Epithelial cell of esophagus (primary cell): ENCODE measurements at places on chromosomes 7 and 10.

- DNase-seq, result no peak
Measured at GRCh38 chr10:75707080-75707840, 275.8 kb downstream of the LRMDA start.

DNA sequence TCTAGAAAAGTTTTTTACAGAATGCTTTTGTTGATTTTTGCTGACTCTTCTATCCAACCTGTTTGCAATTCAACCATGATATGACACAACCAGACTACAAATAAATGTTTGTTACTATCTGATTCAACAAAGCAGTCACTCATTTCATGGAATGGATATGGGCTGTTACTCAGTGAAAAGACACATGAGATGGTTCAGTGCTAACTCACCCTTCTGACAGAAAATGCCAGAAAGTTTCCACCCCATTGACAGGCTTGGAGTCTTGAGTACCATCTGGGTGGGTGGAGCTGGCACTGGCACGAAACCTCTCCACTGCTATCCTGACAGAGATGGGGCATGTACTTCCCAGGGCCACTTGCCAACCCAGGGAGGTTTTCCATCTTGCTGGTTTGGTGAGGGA is 39.5 kb downstream of the RBM28 start:
- DNase-seq, result peak; percentile 48

DNA sequence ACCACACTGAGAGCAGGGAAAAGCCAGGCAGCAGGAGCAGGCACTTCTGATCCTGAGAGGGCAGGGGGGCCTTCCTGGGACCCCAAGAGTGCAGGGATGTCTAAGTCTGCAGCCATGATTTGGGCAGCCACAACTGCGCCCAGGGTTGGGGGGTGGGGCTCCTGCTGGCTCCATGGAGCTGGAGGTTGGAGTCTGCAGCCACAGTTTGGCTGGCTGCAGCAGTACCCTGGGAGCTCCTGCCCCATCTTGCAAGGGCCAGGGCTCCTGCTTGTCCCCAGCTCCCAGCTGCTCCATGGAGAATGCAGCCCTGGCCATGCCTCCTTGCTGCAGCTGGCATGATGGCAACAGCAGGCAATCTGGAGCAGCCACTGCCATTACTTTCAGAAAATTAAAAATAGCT is 679.7 kb upstream of the LRRTM3 start:
- DNase-seq, result no peak

GRCh38 chr7:40182452-40182851 is 47.6 kb downstream of the SUGCT start:
- DNase-seq, result no peak

- DNase-seq, result peak; percentile 44
Measured at GRCh38 chr7:124702385-124702784, 63.2 kb downstream of the GPR37 start.

GRCh38 chr10:73338801-73339368 is 19.8 kb downstream of the CFAP70 start:
- peak; percentile 76 for DNase-seq

GRCh38 chr10:84727398-84727797 is 399.0 kb downstream of the CCSER2 start:
- DNase-seq, result no peak

- DNase-seq, result no peak
Measured at GRCh38 chr7:23930312-23930711, 220.3 kb downstream of the STK31 start.

DNA sequence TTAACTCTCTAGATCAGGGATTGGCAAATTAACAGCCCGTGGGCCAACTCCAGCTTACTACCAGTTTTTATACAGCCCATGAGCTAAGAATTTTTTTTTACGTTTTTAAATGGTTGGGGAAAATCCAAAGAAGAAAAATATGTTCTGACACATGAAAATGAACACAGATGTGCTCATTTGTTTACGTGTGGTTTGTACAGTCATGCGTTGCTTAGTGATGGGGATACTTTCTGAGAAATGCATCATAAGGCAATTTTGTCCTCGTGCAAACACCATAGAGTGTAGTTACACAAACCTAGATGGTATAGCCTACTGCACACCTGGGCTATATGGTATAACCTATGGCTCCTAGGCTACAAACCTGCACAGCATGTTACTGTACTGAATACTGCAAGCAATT is 8.3 kb upstream of the SMKR1 start:
- DNase-seq, result peak; percentile 91

DNA sequence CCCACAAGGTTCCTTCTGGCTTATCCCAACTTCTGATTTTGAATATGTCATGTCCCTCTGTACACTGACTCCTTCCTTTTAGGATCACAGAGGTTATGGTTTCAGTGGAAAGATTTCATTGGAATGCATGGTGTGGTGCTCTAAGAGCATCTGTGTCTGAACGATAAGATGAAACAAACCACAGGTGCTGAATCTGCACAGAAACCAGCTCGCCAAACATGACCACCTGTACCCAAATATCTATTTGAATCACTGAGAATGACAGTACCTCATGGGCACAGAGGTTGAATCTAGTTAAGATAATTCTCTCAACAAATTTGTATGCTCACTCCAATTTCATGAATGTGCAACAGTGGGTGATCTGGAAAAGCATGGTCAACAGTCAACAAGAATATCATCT is 105.3 kb downstream of the DGKI start:
- no peak for DNase-seq

DNA sequence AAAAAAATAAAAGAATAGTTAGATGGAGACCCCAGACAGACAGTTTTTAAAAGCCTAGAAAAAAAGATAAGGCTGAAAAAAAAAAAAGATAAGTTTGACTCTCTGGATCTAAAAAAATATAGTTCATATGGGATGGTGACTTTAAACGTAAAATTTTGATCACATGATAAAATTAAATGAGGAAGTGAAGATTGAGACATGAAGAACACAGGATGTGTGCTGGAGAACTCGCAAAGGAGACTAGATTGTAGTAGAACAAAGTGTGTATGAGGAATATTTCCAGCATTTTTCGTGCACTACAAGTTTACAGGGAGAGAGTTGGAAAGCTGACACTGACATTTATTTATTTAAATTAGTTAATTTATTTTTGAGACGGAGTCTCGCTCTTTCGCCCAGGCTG is 286.4 kb downstream of the PRPF18 start:
- DNase-seq, result no peak

GRCh38 chr10:28984431-28984830 is 304.4 kb upstream of the LYZL1 start:
- peak; percentile 75 for DNase-seq

GRCh38 chr10:31528831-31529230 is 209.8 kb downstream of the ZEB1 start:
- no peak for DNase-seq

DNA sequence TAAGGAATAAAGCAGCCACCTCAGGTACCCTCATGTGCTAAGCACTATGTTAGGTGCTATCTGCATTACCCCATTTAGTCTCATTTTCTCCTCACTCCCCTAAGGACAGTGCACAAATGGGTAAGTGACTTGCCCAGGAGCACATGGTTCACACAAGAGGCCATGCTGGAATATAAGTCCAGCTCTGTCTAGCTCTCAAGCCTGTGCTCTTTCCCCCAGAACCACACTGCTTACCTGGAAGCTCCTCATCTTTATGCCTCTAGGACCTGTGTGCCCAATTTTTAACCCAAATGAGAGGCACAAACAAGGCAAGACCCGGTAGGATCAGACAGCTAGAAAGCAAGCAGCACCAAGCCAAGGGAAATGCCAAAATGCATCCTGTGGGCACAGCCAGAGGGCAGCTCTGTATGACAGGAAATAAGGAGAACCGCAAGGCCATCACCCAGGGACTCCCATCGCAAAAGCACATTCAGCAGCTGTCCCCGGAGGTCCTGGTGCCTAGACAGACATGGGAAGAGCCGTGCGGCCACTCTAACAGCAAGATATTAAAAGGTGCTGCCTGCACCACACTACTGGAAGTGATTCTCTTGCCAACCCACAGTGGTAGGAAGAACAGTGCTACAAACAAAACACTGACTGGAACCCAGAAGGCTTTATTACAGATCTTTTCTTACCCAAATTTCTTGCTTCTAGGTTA is 88.1 kb downstream of the GSAP start:
- DNase-seq, result no peak

DNA sequence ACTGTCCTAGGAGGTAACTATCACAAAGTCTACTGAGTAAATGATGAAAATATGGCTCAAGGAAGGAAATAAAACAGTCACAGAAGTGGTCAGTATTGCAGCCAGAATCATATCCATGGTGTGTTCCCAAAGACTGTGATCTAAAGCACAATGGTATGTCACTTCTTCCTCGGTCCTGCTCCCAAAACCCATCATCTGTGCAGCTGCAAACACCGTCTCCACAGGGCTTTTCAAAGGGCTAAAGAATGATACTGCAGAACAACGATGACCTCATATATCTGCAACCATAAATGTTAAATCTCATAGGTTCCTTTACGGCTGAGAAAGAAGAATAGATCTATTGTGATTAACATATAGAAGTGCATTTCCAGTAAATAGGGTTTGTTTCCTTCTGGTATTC is 465.0 kb downstream of the GRID1 start:
- DNase-seq, result no peak

- no peak for DNase-seq
Measured at GRCh38 chr10:120253131-120253530, 203.9 kb upstream of the PLPP4 start.

GRCh38 chr10:94214481-94214893 is 148.3 kb downstream of the NOC3L start:
- no peak for DNase-seq

DNA sequence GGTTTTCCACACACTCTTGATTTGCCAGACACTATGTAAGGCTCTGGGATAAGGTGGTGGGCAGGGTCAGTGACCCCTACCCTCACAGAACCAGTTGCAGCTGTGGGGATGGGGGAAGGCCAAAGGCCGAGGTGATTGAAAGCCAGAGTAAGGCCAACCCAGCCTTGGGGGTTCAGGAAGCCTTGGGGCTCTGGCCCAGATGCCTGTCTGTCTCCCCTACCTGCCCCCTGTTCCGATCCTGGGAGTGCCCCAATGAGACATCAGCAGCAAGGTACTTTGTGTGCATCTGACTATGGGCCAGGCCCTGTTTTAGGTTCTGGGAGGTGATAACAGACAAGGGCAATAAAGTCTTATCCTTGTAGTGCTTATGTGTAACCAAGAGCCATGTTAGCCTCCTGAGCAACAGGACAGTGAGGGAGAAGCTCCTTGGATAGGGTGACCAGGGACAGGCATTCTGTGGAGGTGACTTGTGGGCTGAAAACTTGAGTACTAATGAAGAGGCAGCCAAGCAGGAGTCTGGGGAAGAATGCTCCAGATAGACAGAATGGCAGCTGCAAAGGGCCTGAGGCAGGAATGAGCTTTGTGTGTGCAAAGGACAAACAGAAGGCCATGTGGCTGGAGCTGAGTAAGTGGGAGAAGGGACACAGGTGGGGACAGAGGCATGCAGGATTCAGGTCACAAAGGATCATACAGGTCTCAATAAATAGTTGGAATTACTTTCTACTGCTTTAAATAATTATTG is 35.4 kb downstream of the TSPAN14 start:
- no peak for DNase-seq

DNA sequence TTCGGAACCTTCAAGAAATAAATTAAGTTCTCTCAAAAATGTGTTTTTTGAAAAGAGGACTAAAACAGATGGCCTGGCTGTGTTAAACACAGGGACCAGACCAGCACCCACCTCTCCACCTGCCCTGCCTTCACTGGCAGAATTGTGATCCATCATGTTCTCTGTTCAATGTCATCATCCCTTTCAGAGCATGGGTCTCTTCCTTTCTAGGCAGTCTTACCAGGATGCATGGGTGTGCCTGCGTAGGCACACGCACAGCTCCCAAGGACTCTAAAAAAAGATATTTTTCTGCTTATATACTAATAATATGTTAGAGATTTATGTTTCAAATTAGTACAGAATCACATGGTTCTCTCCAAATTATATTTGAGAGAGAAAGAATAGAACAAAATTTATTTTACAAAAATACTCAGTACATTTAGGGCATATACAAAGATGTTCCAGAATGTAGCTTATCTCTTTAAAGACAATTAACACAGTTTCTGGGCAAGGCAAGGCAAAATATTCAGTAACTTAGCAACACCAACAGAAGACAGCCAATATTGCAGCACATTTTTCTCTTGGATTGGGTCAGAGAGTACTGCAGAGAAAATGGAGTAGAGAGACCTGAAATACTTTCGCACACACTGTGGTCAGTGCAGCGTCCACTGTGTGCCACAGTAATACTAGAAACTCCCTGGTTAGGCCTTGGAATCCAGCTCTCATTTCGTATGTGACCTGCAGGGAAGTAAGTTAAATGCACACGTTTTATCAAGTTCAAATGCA is 52.8 kb downstream of the EGFR start:
- no peak for DNase-seq

DNA sequence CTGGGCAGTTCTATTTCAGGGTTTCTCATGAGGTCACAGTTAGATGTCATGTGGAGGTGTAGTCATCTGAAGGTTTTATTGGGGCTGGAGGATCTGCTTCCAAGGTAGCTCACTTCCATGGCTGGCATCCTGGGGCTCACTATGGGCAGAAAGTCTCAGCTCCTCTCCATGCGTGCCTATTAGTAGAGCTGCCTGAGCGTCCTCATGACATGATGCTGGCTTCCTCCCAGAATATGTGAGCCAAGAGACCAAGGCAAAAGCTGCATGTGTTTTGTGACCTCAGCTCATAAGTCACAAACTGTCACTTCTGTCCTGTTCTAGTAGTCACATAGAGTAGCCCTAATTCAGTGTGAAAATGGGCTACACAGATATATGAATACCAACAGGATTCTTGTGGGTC is 524.4 kb downstream of the SUGCT start:
- DNase-seq, result no peak

GRCh38 chr7:2482725-2483451 is 6.7 kb upstream of the GRIFIN start:
- no peak for DNase-seq

DNA sequence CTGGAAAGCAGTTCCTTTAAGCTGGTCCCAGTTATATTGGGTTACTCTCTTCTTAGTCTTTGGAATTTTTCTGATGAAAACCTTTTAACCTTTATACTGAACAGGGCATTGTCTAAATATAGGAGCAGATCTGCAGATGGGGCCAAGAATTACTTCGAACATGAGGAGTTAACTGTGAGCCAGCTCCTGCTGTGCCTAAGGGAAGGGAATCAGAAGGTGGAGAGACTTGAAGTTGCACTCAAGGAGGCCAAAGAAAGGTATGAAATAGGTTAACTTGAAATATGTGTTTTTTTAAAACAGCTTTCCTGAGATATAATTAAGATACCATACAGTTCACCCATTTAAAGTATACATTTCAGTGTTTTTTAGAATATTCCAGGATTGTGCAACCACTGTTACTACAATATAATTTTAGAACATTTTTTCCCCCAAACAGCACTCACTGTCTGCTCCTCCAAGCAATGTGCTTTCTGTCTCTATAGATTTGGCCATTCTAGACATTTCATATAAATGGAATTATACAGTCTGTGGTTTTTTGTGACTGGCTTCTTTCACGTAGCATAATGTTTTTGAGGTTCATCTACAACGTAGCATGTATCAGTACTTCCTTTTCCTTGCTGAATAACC is 18.9 kb downstream of the OPTN start:
- no peak for DNase-seq

DNA sequence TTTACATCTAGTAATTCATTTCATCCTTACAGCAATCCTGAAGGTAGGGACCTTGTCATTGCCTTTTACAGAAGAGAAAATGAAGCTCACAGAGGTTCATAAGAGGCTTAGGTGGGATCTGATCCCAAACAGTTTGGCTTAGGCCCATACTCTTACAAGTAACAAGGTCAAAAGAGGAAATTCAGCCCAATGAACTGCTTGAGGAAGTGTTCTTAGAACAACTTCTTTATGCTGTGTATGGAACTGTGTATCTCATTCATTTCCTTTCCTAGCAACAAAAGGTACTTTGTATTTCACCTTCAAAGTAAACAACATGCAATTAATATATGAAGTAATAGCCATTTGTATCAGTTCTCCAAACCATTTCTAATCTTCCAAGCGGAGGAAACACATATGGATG is 79.3 kb downstream of the AVL9 start:
- DNase-seq, result no peak
